ENCODE measurements at places on chromosomes 6 and 20. TPM values are rescaled to one million over a fixed set of nuclear protein-coding genes. Genes with fewer than 3 reads are reported as not detected.

The PCSK2 gene
- 1.7 TPM for total RNA-seq

DNA sequence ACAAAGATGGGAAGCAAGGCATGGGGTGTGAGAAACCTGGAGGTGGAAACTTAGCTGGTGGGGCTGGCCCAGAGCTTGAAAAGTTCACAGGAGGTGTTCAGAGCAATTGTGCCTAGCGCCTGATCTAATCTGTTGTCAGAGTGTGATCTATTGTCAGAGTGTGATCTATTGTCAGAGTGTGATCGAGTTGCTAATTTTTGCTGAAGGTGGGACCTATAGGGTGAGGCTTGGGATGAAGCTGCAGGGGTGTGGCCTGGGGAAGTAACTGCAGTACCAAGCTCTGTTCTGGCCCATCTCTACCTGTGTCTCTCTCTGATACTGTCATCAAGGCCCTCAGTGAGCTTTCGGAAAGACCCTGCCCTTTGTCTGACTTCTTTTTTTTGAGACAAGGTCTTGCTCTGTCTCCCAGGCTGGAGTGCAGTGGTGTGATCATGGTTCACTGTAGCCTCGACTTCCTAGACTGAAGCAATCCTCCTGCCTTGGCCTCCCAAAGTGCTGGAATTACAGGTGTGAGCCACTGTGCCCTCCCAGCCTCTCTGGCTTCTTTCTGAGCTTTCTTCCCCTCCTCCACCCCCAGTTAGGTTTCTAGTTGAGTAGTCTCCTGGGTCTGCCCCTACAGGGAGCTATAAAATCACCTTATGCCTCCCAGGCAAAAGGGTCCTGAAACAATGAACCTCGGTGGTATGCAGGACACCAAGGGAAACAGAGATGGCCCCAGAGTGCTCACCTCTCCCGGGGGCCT is 150.8 kb upstream of the RNF24 start:
- no peak for DNase-seq

- DNase-seq, result no peak
Measured at GRCh38 chr6:166558156-166559005, 28.1 kb downstream of the RAMACL start.

The RAB44 gene
- total RNA-seq, result 0.07 TPM

GRCh38 chr20:47244451-47244850 is 112.0 kb downstream of the ZMYND8 start:
- no peak for DNase-seq

DNA sequence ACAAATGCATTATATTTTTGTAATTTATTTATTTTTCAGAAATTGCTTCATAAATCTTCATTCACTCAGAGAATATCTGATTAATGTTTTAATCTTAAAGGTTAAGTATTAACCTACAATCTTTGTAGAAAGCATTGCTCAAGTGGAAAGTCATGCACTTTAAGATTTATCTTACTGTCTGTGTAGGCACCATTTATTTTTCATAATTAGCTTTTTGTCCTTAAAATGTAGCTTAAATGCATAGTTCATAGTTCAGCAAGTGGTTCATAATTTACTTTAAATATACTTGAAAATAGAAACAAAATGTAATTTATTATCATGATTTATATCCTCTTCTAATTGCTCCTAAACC is 397.3 kb downstream of the LAMA2 start:
- DNase-seq, result no peak

The DUSP15 gene
- 4.0 TPM for total RNA-seq

The NFATC2 gene
- 2.3 TPM for total RNA-seq

The CCN5 gene
- total RNA-seq, result 19.5 TPM

GRCh38 chr20:55173601-55174000 is 698.2 kb downstream of the DOK5 start:
- DNase-seq, result no peak

DNA sequence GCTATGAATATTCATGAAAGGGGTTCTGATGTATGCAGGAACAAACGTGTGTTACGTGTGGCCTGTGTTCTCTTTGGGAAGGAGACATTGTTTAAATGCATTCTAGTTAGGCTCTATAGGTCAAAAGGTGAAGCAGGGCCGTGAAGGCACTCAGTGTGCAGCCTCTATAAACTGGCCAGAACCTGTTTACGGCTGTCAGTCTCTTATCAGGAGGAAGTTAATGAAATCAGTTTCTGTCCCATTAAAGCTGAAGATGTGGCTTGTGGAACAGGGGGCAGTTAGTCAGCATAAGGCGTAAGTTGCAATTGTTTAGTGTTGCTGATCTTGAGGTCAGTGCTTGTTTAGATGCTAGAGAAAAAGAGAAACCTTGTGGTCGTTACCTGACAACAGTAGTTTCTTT is 111.5 kb upstream of the KCNG1 start:
- DNase-seq, result no peak

- DNase-seq, result no peak
Measured at GRCh38 chr6:148457137-148457842, 114.7 kb downstream of the SASH1 start.

GRCh38 chr6:6717953-6718352 is 129.4 kb downstream of the LY86 start:
- no peak for DNase-seq

- DNase-seq, result no peak
Measured at GRCh38 chr6:147595961-147596360, 87.5 kb downstream of the SAMD5 start.
